Stimulated activated CD8-positive, alpha-beta memory T cell treated with anti-CD3 and anti-CD28 coated beads, Interleukin-4, amount 100 ng/mL, for 1 hour (primary cell): ENCODE measurements at places on chromosomes 2 and 18.

- DNase-seq = no peak
These were observed 329.4 kb downstream of the DLGAP1 start for GRCh38 chr18:4125627-4126230.

DNA sequence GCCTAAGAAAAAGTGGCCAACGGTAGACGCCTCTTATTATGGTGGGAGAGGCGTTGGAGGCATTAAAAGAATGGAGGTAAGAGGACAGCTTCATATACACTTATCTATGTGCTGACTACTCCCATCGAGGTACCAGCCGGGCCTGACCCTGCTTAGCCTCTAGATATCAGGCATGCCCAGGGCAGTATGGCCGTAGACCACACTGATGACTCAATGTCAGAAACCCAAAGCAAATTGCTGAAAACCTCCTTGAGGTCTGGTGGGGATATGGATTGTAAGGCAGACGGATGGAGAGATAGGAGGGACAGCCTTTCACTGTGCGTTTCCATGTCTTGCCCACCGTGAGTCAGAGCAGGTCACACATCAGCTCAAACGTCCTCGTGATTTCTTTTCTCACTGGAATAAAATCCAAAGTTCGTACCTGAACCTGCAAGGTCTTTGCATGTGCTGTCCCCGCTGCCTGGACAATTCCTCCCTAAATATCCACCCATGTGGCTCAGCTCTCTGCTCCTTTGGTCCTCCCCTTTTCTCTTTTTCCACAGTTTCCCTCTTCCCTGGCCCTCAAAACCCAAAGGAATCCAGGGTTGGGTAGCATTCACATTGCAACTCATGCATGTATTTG is 168.9 kb downstream of the ANTXR1 start:
- no peak for DNase-seq

GRCh38 chr2:112897624-112897978 is 13.4 kb upstream of the IL37 start:
- DNase-seq = no peak

- no peak for DNase-seq
These were observed 78.8 kb upstream of the TTN start for GRCh38 chr2:178886006-178886405.

GRCh38 chr2:201890453-201890852 is 84.1 kb downstream of the CDK15 start:
- DNase-seq = no peak

DNA sequence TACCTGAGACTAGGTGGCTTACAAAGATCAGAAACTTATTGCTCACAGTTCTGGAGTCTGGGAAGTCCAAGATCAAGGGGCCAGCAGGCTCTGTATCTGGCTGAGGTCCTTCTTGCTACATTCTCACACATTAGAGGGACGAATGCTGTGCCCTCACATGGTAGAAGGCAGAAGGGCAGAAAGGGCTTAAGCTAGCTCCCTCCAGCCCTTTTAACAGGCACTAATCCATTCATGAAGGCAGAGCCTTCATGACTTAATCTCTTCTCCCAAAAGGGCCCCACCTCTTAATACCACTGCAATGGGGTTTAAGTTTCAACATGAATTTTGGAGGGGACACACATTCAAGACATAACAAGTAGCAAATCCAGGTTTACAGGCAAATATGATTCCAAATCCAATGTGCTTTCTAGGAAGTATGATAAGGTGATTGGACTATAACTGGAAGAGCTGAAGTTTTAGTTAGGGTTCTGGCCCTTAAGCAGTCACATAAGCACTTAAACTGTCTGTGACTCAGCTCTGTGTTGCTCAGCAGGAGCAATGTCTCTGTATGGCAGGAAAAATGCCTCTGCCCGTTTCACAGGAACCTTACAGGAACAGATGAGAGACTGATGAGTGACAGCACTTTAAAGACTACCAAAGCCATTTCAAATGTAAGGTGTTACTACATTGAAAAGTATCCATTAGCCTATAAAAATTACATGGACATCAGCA is 119.6 kb upstream of the PTPRM start:
- DNase-seq = no peak

DNA sequence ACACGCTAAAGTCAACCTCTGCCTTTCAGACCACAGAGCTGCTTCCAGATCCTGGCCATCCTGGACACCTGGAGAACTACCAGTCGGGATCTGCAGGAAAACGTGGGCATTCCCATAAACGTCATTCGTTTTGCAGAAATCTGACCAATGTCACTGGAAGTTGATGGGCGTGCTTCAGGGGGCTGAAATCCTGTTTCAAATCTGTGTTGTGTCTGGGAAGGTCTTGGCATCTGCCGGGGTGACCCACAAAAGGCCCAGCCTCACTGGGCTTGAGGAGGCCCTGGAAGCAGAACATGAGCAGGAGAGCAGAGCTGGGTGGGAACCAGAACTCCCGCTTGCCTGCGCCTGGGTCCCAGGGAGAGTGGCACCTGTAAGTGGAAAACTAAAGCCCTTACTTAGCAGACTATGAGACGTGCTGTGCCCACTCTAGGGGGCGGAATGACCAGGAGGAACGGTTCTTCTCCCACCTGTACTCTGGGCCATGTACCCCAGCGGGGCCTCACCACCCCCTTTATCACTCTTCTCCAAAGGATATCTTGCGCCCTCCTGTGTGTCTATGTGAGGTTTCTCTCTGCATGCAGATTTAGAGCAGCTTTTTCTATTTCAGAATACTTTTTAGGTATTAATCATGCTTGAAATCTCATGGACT is 200.9 kb downstream of the FAM210A start:
- DNase-seq = no peak

DNA sequence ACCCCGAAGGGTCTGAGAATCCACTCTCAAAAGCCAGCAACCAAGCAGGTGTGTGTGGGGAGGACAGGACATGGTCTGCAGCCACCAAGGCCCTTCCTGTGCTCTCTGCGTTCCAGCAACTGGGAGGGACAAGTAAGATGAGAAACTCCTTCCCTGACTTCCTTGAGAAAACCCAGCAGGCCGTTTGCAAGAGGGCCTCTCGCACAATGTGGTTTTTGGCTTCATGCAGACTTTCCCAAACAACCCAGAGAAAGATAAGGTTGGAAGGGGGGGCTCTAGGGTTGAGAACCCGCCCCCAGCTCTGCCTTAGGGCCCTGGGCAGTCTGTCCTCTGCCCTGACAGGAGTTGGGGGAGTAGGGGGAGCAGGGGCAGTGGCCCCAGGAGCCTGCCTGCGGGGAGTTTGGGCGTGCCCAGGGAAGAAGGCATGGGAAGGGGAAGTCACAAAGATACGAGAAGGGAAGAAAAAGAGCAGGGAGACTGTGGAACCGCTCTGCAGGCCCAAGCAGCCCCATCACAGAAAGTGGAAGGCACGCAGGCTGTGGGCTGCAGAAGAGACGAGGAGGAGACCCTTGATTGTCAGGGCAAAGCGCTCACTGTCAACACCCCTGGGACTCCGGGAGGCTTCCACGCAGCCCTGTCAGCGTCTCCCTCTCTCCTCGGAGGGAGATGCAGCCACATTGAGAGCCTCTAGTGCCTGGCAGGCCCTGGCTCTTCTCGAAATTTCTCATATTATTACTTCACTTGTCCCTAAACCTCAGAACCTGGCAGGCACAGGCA is 99.8 kb downstream of the SMAD7 start:
- DNase-seq = no peak

- no peak for DNase-seq
These were observed 112.5 kb upstream of the SLC38A11 start for GRCh38 chr2:165067643-165068486.

DNA sequence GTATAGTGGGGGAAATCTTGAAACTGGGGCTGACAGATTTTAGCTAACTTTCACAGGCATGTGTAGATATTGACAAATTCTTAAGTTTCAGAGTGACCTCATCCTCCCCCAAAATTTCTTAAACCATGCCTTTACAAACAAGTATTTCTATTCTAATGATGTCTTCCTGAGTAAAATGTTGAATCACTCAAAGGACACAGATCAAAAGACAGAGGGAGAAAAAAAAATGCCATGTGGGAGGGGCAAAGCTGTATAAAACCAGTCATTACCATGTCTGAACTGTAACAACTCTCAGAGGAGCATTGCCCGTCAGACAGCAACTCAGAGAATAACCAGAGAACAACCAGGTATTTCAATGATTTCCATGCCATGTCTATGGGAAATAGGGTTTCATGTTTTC is at the start of gene SERPINB2:
Gene SERPINB2, plus strand, starts transcription at position 282 of the 400 bp plus-strand sequence. CDS start 3,740 bp downstream, outside the sequence.
- no peak for DNase-seq

- no peak for DNase-seq
These were observed 129.6 kb upstream of the COPS8 start for GRCh38 chr2:236956031-236956618.

- no peak for DNase-seq
These were observed 47.5 kb upstream of the STAM2 start for GRCh38 chr2:152222975-152223637.

GRCh38 chr2:29749041-29749440 is 172.3 kb downstream of the ALK start:
- DNase-seq = no peak

GRCh38 chr2:179606141-179606540 is 255.3 kb downstream of the ZNF385B start:
- DNase-seq = no peak

DNA sequence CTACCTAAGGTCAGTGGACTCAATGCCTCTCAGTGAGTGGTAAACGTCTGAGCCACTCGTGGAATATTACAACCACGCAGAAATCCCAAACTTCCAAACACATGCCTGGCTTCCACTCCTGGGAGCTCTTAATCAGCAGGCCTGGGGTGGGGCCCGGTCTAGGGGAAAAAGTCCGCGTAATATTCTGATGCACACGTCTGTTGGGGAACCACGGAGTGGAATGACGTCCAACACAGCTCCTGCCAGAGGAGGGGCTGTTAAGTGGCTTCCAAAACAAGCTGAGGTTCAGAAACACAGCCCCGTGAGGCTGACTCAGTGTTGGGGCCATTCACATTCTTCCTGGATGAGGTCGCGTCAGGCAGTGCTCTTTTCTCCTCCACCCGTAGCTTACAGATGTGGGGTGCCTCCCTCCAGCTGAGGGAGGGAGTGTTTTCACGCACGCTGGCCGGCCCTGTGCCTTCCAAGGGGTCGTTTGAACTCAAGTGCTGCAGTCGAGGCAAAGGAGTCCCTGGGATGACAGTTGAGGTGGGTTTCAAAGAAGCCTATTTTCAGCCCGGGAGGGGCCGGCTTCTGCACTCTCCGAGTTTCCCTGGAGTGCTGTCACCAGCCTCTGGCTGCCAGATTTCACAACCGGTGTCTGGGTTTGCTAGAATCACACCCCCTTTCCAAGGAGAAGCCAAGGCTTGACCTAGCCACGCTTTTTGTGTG is 73.1 kb downstream of the ACKR3 start:
- DNase-seq = no peak

DNA sequence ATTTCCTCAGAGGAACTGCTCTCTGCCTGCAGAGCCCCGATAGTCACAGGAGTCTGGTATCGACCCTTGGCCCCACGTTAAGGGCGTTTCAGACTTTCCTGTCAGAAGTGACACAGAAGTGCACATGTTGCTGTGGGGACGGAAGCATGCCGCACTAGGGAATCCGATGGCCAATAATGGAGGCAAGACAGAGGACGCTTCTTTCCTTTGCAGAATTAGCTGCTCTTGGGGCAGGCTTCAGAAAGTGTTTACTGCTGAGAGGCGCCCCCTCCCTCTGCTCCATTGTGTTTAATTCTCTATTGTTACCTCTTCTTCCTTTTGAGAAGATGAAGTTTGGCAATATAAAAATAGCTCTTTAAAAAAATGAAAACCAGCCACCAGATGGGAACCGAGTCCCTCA is 118.6 kb upstream of the EML6 start:
- DNase-seq = no peak

GRCh38 chr2:129813404-129813803 is 166.1 kb upstream of the RAB6C start:
- DNase-seq = no peak

DNA sequence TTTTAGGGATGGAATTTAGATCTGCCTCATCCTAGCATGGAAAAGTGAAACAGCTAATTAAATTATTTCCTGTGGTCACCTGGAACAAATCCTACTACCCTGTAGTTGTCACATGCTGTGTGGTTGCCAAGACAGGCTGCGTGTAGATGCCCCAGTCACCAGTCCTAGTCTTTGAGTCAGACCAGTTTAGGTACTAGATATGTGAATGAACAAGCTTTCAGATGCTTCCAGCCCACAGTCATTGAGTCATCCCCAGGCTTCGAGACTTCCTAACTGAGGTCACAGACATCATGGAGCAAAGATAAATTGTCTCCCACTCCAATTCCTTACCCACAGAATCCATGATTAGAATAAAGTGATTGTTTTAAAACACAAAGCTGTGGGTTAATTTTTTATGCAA is 35.8 kb upstream of the GRB14 start:
- DNase-seq = no peak

- no peak for DNase-seq
These were observed 53.0 kb upstream of the GALNT3 start for GRCh38 chr2:165847001-165847400.

- DNase-seq = no peak
These were observed 121.6 kb downstream of the EHBP1 start for GRCh38 chr2:62826953-62827675.

DNA sequence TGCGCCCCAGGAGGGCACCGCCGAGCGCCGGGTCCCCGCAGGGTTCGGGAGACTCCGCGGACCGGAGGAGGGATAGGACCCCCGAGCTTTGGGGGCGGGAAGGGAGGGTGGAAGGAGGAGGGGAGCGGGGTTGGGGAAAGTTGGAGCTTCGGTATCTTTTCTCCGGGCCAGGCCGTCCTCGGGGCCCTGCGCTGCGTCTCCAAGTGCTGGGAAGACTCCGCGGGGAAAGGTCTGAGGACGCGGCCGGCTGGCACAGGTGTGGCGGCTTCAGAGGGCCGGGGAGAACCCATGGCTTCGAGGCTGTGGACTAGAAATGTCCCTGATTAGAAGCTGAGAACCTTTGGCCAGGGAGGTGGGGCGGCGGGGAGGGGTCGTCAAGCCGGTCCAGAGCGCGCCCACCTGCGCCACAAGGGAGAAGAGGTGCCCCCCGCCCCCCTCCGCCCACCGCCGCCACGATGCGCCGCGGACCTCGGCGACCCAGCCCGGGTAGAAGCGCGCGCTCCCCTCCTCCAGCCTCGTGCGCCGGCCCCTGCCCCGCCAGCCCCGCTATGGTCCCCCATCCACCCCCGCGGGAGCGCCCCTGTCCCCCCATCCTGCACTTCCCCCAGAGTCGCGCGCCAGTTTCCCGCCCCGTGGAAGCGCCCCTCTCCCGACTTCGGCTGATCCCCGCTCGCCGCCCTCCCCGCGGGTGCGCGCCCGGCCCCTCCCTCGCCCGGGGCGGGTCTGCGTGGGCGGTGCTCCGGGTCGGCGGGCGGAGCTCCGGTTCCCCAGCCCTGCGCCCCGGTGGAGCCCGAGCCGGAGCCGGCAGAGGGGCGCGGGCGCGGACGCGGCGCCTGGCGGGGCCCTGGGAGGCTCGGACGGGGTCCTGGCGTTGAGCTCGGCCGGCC is at the start of gene SNTG2:
Gene SNTG2, plus strand, starts transcription at position 770 of the 887 bp plus-strand sequence. CDS start 148 bp downstream, outside the sequence.
- peak; percentile 29 for DNase-seq

DNA sequence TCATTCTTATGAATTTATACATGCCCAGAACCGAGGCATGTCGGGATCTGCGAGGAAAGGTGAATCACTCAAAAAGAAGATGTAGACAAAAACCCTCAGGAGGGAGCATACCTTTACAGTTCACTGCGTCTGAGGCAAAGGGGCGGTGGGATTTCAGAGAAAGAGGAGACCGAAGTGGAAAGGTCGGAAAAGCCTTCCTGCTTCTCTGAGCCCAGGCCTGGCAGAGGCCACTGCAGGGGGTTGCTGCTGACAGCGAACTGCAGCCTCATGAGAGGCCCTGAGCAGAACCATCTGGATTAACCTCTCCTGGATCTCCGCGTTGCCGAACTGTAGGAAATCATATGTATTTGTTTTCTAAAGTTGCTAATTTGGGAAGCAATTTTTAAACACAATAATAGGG is 713.1 kb upstream of the SOX11 start:
- DNase-seq = no peak

- DNase-seq = no peak
These were observed 273.5 kb downstream of the NBAS start for GRCh38 chr2:15287447-15288184.

GRCh38 chr2:199113111-199113510 is 344.6 kb downstream of the SATB2 start:
- DNase-seq = no peak
